ENCODE measurements at places on chromosomes 3 and 15.

DNA sequence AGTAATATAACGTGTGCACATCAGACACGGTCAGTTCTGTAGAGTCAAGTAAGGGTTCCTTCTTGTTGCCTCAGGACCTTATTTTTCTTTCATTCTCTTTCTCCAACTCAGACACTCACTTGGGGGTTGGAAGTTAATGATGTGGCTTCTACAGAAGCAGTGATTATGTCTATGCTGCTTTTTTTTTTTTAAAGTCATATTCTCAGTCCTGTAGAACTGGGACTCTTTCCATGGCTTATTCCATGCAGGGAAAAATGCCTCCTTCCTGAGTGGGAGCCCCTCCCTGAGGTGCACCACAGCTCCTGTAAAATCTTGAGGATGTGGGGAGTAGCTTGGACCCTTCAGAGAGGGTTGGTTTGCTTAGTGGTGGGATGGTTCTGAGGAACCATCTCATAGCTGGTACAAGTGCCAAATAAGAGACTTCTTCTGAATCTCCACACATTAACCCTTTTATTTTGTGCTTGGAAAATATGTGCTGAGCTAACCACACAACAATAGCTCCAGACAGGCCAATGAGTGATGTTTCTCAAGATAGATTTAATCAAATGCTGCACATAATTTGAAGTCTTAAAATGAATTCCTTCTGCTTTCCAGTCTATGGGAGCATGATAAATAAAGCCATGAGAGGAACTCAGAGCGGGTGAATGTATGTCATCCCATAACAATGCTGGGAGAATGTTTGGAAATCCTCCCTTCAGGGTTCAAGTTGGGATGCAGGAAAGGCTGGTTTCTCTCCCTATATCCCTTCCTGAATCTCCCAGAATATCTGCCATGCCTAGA is 23.3 kb upstream of the FSTL1 start:
- no peak for DNase-seq

DNA sequence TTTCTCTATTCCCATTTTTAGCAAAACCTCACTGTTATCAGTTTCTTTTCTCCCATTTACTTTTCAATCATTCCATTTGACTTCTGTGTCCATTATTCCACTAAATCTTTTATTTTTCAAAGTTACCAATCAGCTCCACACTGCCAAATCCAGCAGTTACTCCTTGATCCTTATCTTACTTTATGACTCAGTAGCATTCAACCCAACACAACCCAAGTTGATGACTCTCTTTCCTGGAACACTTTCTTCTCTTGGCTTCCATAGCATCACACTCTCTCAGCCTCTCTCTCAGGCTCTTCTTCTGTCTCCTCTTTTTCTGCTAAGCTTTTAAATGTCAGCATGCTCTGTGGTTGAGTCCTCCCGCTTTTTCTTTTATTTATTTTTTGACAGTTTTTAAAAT is 36.3 kb downstream of the RASGRP1 start:
- DNase-seq = no peak

- DNase-seq = no peak
Observed at GRCh38 chr15:72796210-72796514, 12.6 kb upstream of the ADPGK start.

DNA sequence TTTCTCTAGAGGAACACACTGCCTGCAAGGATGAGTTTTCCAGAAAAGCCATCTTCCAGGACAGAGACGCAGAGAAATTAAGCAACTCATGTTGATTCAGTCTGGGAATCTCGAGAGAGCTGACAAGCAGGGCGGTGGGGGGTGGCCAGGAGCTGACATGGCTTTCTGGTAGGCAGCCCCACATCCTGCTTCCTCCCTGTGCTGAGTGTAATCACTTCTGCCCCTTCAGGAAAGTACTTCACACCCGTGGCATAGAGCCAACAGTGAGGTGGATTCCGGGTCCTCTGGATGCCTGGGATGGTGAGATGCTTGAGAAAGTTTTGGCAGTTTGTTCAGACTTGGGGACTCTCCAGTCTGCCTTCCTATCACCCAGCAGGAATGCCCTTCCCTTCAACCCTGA is 221.1 kb downstream of the SLCO3A1 start:
- no peak for DNase-seq

DNA sequence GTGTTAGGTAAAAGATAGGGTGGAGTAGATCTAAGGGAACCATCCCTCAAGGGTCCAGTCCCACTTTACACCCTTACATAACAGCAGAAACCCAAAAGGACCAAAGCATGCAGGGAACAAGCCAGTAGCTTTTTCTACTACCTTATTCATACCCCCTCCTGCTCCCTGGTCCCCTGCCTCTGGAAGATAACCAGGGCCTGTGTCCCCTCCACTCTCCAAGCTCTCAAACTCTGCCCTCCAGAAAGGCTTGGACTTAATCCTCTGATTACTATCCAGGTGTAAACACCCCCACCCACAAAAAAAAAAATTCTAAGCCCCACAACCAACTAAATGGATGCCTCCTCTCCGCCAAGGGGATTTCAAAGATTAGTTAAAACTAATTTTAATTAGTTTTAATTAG is 33.9 kb upstream of the STRIT1 start:
- DNase-seq = no peak

DNA sequence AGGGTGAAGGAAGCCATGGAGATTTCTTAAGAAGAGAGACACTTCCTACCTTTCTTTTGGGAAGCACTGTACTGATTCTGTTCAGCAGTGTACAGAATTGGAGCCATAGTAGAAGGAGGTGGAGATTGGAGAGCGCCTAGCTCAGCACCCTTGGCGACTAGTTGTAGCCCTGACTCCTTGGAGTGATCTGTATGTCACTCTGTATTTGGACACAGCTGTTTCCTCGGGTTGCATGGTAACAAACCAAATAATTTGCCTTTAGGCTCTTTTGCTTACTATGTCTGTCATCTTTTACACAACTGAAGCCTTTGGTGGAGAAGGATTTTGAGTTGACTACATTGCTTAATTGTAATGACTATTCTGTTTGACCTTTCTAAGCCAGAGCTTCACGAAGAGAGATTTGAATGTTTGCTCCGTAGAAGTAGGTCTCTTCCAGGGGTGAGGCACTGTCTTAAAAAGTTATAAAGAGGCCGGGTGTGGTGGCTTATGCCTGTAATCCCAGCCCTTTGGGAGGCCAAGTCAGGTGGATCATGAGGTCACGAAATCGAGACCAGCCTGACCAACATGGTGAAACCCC is 77.1 kb downstream of the AKAP13 start:
- no peak for DNase-seq

DNA sequence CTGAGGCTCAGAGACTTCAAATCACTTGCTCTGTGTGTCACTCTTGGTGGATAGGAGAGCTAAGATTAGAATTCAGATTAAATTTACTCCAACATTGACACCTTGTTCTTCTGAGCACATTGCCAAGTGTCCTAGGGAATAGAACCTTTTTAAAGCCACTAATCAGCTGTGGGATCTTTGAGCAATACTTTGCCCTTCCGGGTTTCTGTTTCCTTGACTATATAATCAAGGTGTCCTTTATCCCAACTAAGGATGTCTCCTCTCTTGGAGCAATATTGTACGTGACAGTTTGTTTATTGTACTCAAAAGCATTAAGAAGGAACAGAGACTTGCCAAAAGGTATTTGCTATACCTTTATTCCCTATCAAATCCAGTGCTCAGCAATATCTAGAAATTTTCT is 170.9 kb upstream of the CADPS start:
- no peak for DNase-seq

DNA sequence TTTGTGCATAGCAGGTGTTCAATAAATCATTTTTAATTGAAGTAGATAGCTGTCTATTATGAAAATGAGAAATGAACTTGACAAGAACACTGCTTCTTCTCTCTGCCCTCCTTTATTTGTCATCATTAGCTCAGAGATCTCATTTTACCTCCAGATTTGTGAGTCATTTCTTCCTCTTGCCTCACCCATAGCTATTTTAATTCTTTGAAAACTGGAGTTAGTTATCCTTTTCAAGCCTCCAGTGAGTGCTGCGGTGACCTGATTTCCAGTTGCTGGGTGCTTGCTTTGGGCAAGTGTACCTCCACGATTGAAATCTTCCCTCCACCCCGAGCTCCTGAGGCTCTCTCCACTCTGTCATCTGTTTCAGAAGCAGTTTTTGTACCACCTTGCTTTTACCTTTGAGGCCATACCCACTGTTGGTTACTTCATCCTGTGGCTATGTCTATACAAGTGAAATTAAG is 114.6 kb downstream of the NFKBIZ start:
- DNase-seq = no peak

DNA sequence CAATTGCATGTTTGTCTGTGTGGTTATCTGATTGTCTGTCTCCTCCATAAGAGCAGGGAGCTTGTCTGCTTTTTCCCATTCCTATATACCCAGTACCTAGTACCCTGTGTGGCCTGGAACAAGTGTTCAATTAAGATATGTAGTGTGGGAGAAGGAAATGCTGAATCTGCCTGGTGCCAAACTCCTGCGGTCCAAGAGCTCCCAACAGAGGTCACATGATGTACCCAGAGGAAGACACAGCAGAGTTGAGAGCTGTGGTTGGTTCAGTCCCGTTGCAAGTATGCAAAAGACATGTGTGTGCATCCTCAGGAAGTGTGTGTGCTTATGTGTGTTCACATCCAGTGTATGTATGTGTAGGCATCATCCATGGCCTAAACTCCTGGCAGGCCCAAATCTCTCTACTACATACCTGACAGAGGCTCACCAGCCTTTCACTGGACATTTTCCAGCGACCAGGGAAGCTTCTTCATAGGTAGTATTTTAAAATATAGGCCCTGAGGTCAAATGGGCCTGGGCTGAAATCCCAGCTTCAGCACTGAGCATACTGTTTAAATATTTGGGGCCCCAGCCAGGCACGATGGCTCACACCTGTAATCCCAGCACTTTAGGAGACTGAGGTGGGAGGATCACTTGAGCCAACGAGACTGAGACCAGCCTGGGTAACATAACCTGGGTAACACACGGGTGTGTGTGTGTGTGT is 34.0 kb upstream of the ITGA11 start:
- no peak for DNase-seq

DNA sequence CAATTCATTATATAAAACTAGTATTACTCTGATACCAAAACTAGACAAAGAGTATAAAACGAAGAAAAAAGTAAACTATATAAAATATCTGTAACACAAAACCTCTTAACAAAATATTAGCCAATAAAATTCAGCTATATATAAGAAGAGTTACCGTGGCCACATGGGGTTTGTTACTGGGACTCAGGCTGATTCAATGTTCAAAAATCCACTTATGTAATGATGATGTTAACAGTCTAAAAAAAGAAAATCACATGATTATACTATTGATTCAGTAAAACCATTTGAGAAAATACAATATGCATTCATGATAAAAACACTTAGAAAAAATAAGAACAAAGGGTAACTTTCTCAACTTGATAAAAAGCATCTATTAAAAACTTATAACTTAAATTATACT is 18.3 kb downstream of the P2RY1 start:
- DNase-seq = no peak

GRCh38 chr3:125556314-125556713 is 36.3 kb upstream of the SNX4 start:
- DNase-seq = no peak

- no peak for DNase-seq
Observed at GRCh38 chr3:32172420-32172819, 66.0 kb downstream of the GPD1L start.

GRCh38 chr15:101543926-101544612 is 54.6 kb upstream of the PCSK6 start:
- no peak for DNase-seq

- DNase-seq = no peak
Observed at GRCh38 chr3:189898559-189899153, 222.0 kb downstream of the P3H2 start.

- DNase-seq = peak; percentile 45
Observed at GRCh38 chr3:195550723-195551122, 7.6 kb upstream of the PPP1R2 start.

GRCh38 chr15:20351448-20351971 is 190.1 kb downstream of the GOLGA6L6 start:
- no peak for DNase-seq

DNA sequence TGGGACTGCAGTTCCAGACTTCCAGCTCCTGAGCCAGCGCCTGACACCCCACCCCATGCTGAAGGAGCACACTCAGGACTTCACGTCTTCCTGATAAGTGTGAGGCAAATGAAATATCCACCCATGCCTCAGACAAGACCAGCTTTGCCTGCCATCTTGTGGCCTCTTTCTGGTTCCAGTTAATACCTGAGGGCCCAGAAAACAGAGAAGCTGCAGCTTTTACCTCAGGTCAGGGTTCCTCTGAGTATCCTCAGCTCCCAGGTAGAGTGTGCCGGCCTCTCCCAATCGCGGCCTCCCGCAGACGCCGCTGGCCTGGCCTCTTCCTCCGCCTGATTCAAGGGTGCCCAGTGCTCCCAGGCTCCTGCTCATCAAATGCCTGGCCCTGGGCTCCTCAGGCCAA is 5.1 kb upstream of the KLHL6 start:
- peak; percentile 34 for DNase-seq

DNA sequence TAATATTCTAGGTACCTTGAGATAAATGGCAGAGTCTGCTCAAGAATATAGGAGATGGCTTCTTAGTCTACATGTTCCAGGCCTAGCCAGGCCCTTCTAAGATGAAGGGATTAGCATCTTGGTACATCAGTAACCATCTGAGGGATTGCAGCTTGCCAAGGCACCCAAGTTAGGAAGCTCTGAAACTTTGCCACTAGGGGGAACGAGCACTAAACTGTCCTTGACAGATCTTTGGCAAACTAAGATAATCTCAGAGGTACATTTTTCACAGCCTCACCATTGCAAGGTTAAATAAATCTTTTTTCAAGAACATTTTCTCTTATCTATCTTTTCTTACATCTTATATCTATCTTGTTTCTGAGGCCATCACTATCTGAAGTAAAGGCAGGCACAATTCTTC is 351.2 kb downstream of the RAP2B start:
- peak; percentile 10 for DNase-seq

- DNase-seq = peak; percentile 33
Observed at GRCh38 chr15:34436126-34436955, 1.3 kb downstream of the GOLGA8A start.

DNA sequence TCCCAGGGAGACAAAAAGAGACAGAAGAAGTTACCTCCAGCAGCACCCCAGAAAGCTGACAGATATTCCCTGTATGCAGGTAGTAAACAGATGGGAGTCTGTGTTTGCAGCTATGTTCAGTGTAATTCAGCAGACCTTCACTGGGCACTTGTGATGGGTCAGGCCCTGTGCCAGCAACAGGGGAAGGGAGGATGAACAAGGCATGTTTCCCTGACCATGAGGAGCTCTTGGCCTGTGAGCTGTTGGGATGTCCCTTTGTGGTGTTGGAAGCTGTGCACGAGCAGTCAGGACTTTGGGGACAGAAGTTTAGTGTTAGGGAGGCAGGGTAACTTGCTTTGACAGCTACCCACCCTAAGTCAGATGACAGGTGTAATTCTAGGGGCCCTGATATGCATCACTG is 106.0 kb upstream of the TRIM42 start:
- no peak for DNase-seq

All from CD4-positive, alpha-beta T cell treated with Interleukin-17A for 1 hour (primary cell).